ENCODE measurements at places on chromosomes 3 and 15.
A peak's percentile ranks its signal among the peaks of the same experiment; 100 is the strongest.

DNA sequence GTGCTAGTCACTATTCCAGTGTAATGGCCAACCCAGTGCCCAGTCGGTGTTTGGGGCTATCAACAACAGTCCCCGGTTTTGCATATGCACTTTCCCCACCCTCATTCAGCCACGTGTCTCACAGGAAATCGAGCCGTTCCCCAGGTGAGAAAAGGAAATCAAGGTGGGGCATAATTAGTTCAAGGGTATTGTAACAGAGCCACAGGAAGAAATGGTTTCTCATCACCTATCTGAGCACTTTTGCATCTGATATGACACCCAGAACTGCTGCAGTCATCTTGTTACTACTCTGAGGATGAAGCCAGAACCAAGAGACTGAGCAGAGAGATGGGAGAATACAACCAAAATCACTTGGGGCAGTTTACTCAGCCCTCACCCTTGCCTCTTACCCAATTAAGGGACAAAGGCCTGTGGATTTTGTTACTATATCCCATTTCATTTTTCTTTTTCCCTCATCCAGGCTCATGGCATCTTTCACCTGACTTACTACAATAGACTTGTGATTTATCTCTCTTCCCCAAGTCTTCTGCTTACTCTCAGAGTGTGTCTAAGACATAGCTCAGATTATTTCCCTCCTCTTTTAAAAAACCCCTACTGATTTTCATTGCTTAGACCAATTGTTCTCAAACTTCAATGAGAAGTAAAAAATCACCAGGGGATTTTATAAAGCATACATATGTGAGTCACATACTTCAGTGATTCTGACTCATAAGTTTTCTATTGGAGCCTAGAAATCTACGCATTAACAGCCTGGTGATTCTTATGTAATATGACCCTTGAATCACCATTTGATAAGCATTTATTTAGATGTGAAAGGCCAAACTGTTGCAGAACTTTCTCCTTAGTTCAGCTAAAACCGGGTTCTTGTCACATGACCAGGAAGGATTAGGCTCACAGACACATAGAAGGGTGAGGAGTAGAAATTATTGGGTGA is 40.5 kb downstream of the TRAT1 start:
- DNase-seq: peak; percentile 16
- peaks cover 19% of the 10 kb centered on the region for H3K4me1 ChIP-seq
- H3K27me3 ChIP-seq: no peaks in the 10 kb centered on the region

- H3K36me3 ChIP-seq: no peaks in the 10 kb centered on the region
- H3K27me3 ChIP-seq: no peaks in the 10 kb centered on the region
- H3K4me1 ChIP-seq: peaks cover 15% of the 10 kb centered on the region
These were observed 14.8 kb downstream of the LYSMD4 start for GRCh38 chr15:99718421-99718820.

- no peaks in the 10 kb centered on the region for H3K4me1 ChIP-seq
- DNase-seq: no peak
- H3K27ac ChIP-seq: no peak overlapping the region
- H3K27me3 ChIP-seq: no peaks in the 10 kb centered on the region
- no peaks in the 10 kb centered on the region for H3K36me3 ChIP-seq
These were observed 185.3 kb upstream of the UBE2E2 start for GRCh38 chr3:23017801-23018200.

GRCh38 chr3:189636048-189636447 is 4.9 kb downstream of the TP63 start:
- no peak overlapping the region for H3K4me3 ChIP-seq
- H3K36me3 ChIP-seq: no peaks in the 10 kb centered on the region
- peaks cover 5% of the 10 kb centered on the region for H3K4me1 ChIP-seq
- no peak for DNase-seq

GRCh38 chr3:188940573-188940932 is 231.2 kb upstream of the TPRG1 start:
- H3K4me1 ChIP-seq: peaks cover 2% of the 10 kb centered on the region
- no peaks in the 10 kb centered on the region for H3K27me3 ChIP-seq
- H3K36me3 ChIP-seq: no peaks in the 10 kb centered on the region
- DNase-seq: no peak
- no peak overlapping the region for H3K27ac ChIP-seq

DNA sequence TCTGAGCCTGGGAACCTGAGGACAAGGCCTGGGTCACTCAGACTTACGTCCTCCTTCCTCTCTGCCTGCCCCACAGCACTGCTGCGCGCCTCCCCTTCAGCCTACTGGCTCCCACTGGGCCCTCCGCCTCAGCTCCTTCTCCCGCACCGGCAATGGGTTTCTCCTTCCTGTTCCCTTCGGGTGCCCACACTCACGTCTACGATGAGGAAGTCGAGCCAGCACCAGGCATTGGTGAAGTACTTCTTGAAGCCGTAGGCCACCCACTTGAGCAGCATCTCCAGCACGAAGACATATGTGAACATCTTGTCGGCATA is 70.0 kb downstream of the EXOG start:
- H3K36me3 ChIP-seq: no peaks in the 10 kb centered on the region
- no peak overlapping the region for H3K27ac ChIP-seq
- no peaks in the 10 kb centered on the region for H3K4me1 ChIP-seq

DNA sequence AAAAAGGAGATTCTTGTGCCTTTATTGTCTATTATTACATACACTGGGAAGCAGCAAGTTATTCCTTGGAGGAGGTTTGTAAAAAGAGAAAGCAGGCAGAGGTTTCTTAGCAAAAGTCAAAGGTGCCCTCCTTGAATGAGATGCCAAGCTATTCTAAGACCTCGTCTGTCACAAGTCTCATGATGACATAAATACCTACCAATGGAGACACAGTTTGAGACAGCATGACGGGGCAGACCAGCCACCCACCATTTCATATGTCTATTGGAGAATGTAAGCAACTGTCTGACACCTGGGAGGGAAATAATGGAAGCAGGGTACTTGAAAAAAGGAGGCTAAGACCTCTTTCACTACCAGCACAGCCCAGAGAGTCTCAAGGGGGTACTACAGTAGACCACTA is 2.2 kb downstream of the RGMA start:
- peaks cover 83% of the 10 kb centered on the region for H3K27me3 ChIP-seq
- no peak overlapping the region for H3K27ac ChIP-seq
- DNase-seq: no peak
- no peak overlapping the region for H3K4me3 ChIP-seq
- peaks cover 7% of the 10 kb centered on the region for H3K36me3 ChIP-seq

GRCh38 chr15:74398183-74398582 is 30.7 kb upstream of the CYP11A1 start:
- H3K4me3 ChIP-seq: no peak overlapping the region
- H3K27me3 ChIP-seq: no peaks in the 10 kb centered on the region
- H3K4me1 ChIP-seq: peaks cover 63% of the 10 kb centered on the region
- peaks cover 3% of the 10 kb centered on the region for H3K36me3 ChIP-seq

DNA sequence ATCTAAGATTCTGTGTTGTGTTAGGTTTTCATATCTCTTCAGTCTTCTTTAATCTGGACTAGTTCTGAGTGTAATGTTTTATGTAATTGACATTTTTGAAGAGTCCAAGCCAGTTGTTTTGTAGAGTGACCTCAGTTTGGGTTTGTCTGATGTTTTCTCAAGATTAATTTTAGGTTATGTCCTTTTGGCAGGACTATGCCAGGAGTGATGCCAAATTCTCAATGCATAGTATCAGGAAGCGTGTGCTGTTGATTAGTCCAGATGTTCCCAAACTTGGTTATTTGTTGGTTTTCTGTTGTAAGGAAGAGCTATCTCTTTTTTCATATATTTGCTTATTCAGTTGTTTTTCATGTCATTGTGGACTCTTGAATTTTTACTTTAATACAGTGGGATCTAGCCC is 32.6 kb downstream of the NMD3 start:
- H3K36me3 ChIP-seq: peaks cover 60% of the 10 kb centered on the region
- no peak overlapping the region for H3K27ac ChIP-seq
- H3K27me3 ChIP-seq: no peaks in the 10 kb centered on the region
- no peak for DNase-seq
- peaks cover 20% of the 10 kb centered on the region for H3K4me1 ChIP-seq

- no peak for DNase-seq
- no peak overlapping the region for H3K27ac ChIP-seq
- H3K27me3 ChIP-seq: peaks cover 20% of the 10 kb centered on the region
- no peak overlapping the region for H3K4me3 ChIP-seq
These were observed 25.2 kb upstream of the CCDC39 start for GRCh38 chr3:180704532-180704931.

GRCh38 chr15:25673351-25673750 is 189.8 kb downstream of the ATP10A start:
- no peak overlapping the region for H3K27ac ChIP-seq
- H3K4me1 ChIP-seq: peaks cover 2% of the 10 kb centered on the region
- H3K27me3 ChIP-seq: no peaks in the 10 kb centered on the region
- no peak for DNase-seq
- no peaks in the 10 kb centered on the region for H3K36me3 ChIP-seq

GRCh38 chr3:53724566-53724965 is 121.7 kb downstream of the CHDH start:
- DNase-seq: no peak
- peaks cover 3% of the 10 kb centered on the region for H3K36me3 ChIP-seq
- H3K27me3 ChIP-seq: peaks cover 81% of the 10 kb centered on the region
- H3K4me1 ChIP-seq: no peaks in the 10 kb centered on the region

DNA sequence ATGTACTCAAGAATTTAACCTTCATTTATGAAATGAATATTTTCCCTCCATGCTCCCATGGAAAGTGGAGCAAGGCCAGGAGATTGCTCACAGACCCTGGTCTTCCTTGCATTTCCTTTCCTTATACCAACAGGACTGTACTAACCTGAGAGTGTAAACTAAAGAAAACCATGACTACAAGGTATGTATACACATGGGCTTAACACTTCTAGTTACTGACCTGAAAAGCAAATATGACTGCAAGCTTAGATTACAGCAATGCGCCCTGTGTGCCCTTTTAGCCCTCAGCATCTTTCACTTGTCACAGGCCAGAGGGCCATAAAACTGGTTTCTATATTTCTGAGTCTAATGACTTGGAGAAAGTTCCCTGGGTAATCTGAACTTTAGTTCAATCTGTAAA is 52.1 kb downstream of the NEK10 start:
- no peaks in the 10 kb centered on the region for H3K27me3 ChIP-seq
- no peaks in the 10 kb centered on the region for H3K4me1 ChIP-seq
- DNase-seq: no peak
- no peaks in the 10 kb centered on the region for H3K36me3 ChIP-seq
- no peak overlapping the region for H3K4me3 ChIP-seq

DNA sequence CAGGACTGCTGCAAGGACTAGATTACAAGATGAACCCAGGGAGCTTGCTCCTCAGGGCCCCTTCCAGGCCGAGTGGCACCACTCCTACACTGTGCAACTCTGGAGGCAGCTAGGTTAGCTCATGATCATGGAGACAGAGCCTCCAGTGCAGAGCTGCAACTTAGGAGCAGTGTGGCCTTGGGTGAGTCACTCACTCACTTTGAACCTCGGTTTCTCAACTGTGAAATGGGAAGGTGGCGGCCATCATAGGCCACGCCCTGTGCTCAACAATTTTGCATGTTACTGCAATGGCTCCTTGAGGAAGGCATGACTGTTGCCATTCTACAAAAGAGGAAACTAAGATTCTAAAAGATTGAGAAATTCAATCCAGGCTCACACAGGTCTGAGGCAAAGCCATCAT is 11.2 kb upstream of the CXCR6 start:
- H3K36me3 ChIP-seq: peaks cover 79% of the 10 kb centered on the region
- H3K27me3 ChIP-seq: no peaks in the 10 kb centered on the region
- no peak overlapping the region for H3K4me3 ChIP-seq
- peaks cover 14% of the 10 kb centered on the region for H3K4me1 ChIP-seq
- DNase-seq: no peak

DNA sequence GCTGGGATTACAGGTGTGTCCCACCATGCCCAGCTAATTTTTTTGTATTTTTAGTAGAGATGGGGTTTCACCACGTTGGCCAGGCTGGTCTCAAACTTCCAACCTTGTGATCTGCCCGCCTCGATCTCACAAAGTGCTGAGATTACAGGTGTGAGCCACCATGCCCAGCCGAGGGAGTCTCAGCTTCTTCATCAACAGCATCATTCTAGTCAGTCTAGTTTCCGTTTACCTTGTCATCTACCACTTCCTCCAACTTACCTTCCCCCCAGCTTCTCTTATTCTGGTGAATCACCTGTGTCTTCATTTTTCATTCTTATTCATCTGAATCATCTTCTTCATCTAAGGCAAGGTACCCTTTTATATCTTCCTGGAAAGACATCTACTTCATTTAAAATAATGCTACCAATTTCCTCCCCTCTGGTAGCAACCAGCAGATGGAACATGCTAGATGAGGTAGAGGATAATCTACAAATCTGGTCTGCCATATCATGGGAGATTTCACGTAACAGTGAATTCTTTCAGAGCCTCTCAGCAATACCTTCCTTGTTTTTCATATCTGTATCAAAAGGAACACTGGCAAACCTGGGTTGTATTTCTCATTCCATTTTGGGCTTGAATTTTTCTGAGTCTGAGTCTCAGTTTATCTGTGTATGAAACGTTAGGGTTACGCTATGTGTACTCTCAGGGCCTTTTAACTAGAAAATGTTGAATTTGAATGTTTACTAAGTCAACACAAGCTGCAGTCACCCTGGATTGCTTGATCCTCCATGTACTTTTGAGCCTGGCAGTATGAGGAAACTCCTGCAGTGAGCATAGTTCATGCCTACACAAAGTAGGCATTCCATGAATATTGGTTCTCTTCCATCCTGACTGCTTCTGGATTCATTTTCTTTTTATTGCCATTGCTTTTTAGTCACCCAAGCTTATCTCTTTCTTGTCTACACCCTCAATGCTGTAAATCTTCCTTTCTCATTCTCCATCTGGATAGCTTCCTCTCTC is 16.8 kb downstream of the LPP start:
- peaks cover 4% of the 10 kb centered on the region for H3K36me3 ChIP-seq
- peaks cover 28% of the 10 kb centered on the region for H3K4me1 ChIP-seq
- peak overlapping the region; percentile 89 for H3K27ac ChIP-seq
- DNase-seq: no peak

DNA sequence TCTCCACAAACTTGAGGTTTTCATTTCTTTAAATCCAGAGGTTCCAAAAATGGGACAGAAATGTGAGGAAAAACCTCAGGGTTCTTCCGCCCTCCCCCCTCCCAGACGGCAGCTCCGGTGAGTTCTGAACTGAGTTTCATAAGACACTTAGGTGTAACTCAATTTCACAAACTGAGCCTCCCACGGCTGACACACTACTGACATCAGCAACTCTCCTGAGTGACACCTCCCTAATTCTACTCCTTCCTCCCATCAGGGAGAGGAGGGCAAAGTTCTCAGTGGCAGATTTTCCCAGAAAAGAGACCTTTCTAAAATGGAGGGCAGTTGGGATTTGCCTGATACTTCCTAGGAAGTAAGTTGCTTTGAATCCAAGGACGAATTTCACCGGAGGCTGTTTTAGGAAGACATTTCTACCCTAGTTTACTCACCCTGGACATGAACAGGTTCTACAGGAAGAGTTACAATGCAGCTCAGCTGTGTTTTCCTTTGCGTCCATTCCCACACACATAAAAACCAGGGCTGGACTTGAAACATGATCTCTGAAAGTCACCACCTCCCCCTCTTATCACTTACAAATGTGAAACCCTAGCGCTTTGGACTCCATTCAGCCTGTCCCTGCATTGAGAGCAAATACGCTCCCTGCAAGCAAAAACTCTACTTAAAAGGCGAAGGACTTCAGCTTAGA is 78.1 kb upstream of the LMOD3 start:
- DNase-seq: no peak
- H3K4me1 ChIP-seq: peaks cover 33% of the 10 kb centered on the region
- H3K36me3 ChIP-seq: peaks cover 16% of the 10 kb centered on the region
- H3K4me3 ChIP-seq: peak overlapping the region; percentile 89

Data from effector memory CD8-positive, alpha-beta T cell (primary cell).